PC-3 (cell line): ENCODE measurements at places on chromosomes 6 and 20.
A peak's percentile ranks its signal among the peaks of the same experiment; 100 is the strongest.

DNA sequence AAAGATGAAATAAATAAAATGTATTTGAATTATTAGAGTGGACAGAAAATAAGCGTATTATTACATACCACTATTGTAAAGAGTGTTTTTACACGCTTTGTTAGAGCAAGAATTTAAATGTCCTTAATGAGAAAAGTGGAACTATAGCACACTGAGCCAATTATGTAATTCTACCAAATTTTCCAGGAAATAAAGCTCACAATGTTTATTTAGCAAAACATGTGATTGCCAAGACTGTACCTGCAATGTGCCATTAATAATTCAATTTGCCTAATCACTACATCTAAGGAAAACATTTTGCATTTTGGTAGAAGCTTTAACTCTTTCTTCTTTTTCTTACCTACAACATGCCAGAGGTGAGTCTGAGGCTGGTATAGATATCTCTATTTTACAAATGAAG is 58.7 kb upstream of the PHACTR1 start:
- DNase-seq = no peak

- no peak for DNase-seq
Measured at GRCh38 chr6:162576016-162576415, 151.6 kb downstream of the PRKN start.

GRCh38 chr20:40634891-40635290 is 54.1 kb downstream of the MAFB start:
- no peak for DNase-seq

GRCh38 chr6:3531481-3531880 is 74.6 kb upstream of the SLC22A23 start:
- no peak for DNase-seq

GRCh38 chr6:27293436-27294098 is 18.5 kb downstream of the POM121L2 start:
- DNase-seq = peak; percentile 81

DNA sequence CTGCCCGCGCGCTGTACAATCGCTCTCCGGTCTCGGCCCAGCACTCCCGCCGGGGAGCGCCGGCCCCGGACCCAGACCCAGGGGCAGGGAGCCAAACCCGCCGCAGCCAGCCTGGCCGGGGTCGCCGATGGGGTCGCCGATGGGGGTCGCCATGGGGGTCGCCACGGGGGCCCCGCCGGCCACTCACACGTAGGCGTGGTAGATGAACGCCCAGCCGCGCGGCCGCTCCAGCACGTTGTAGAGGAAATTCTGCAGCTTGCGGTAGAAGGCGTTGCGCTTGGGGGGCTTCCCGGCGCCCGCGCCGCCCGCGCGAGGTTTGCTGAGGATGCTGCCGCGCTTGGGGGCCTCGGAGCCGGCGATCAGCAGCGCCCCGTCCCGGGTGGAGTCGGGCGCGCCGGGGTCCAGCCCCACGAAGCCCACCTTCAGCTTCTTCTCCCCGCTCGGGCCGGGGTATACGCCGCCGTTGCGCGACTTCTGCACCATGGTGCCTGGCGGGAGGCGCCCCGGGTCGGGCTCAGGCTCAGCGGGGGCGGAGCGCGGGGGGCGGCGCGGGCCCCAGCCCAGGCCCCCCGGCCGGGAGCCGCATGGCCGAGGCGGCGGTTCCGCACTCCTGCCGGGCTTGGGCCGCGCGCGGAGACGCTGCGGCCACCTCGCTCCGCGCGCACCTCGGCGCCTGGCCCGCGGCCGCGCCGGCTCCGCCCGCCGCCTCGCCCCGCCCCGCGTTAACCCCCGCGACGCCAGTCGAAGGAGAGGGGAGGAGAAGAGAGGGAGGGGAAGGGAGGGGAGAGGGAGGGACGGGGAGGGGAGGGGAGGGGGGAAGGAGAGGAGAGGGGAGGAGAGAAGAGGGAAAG is at the start of gene KCNQ2:
Gene KCNQ2 (minus strand): TSS at position 675 of the 851 bp plus-strand sequence. CDS start 192 bp downstream, at position 483.
- DNase-seq = no peak

DNA sequence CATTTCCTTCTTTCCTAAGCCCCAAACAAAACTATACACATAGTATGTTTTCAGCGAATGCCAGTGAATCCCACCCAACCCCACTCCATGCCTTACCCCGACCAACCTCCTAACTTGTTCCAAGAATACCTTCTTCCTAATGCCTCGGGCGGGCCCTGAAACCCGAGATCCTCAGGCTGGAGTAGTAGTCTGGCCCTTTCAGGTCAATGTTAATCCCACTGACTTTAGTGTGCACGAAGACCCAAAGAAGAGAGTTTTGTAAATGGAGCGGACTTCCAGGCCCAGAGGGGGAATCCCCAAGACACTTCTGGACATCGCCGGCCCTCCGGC is 394 bp downstream of the YIPF3 start:
- DNase-seq = no peak

- DNase-seq = no peak
Measured at GRCh38 chr6:139082370-139082769, 52.5 kb upstream of the HECA start.

- no peak for DNase-seq
Measured at GRCh38 chr6:45896783-45897441, 118.7 kb downstream of the CLIC5 start.

DNA sequence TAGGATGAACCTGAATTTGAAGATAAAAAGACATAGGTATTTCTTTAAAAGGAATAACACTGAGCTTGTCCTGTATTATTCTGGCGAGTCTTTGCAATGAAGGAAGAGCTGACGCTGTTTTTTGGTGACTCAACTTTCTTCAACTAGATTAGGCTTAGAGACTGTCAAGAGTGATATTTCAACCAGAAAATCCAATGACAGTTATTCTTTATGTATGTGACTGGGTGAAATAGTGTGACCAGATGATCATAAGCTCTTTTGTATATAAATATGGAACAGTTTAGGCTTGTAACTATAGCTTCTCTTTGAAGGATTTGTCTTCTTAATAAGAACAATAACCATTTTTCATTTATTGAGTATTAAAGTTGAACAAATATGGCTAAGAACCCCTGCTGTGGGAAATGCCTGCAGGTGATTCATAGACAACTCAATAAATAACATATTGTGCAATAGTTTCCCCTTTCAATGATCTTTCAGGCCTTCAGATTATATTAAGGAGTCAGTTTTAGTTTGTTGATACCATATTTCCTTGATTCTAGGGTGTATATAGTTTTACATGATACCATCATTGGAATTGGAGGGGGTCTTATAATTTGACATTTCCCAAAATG is 265.6 kb upstream of the JAG1 start:
- peak; percentile 72 for DNase-seq

DNA sequence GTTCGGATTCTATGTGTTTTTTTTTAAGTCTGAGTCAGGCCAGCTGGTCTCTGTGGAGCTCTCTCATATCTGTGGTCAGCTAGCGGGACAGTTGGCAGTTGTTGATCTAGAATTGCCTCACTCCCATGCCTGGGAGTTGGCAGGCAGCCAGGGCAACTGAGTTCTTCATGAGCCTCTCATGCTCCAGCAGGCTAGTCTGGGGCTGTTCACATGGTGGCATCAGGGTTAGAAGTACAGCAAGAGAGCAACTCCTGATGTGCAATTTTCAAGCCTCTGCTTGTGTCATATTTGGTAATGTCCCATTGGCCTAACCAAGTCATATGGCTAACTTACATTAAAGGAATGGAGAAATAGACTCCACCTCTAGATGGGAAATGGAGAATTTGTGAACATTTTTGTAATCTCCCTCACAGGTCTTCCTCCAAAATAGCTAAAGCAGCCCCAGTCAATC is 6.7 kb upstream of the IFT52 start:
- peak; percentile 37 for DNase-seq

DNA sequence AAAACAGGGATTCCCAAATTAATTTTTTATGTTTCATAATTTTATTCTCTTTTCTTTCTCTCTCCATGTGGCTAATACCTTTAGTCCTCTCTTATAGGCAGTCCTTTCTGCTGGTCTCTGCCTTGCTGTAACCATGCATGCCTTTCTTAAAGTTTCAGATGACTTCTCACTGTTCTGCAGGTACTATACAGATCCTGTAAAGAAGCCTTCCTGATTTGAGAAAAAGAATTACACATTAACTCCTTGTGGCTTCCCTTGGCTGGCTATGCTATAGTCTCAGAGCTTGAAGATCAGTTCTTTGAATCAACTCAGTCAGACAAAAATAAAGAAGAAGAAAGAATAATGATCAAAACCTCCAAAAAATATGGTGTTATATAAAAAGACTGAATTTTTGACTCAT is 7.3 kb upstream of the GPR63 start:
- DNase-seq = no peak

GRCh38 chr6:99132026-99132635 is 184.4 kb upstream of the FBXL4 start:
- DNase-seq = no peak

GRCh38 chr6:1670711-1671462 is 61.2 kb downstream of the FOXC1 start:
- DNase-seq = no peak

DNA sequence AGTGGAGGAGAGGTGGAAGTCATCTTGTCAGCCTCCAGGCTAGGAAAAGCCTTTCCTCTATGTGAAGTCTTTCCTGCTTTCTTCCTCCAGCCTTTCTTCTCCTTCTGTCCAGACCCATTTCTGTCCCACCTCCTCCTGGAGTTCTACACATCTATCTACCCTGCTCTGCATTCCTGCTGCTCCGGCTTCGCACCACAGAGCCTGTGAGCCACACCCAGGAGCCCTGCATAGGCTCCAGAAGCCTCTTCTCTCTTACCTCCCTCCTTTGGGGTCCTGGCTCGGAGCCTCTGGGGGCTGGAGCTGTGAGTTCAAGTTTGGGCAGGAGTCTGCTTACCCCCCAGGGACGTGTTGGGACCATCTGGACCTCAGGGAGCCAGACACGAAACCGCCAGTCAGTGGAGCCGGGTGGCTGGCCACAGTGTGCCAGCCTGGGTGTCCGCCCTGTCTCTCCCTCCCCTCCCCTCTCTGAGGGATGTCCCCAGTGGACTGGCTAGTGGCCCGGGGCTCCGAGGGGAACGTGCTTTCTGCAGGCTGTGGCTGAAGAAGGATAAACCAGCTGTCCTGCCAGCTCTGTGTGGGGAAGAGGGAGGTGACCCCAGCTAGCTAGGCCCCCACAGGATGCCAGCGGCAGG is 99.2 kb downstream of the VEGFA start:
- DNase-seq = no peak

- DNase-seq = peak; percentile 94
Measured at GRCh38 chr6:51855310-51856082, 231.9 kb downstream of the PKHD1 start.

DNA sequence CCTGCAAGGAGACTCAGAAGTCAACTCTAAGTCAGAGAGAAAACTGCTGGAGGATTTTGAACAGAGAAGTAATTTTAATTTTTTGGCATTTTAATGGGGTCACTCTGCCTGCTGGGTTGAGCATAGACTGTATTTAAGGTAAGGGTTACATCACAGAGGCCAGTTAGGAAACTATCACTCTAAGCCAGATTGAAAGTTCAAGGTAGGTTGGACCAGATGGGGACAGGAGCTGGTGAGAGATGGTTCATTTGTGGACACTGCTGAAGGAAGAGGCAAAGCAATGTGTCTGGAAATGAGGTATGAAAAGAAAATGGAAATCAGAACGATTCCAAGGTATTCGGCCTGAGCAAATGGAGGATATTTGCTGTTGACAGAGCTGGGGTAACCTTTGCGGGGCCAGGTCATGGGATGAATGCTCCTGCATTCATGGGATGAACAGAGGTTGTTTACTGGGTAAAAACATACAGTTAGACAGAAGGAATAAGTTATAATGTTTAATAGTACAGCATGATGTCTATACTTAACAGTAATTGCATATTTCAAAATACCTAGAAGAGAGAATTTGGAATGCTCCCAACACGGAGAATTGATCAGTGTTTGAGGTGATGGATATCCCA is 26.9 kb downstream of the FRK start:
- no peak for DNase-seq

- no peak for DNase-seq
Measured at GRCh38 chr6:26491604-26492003, 8.5 kb upstream of the BTN1A1 start.

DNA sequence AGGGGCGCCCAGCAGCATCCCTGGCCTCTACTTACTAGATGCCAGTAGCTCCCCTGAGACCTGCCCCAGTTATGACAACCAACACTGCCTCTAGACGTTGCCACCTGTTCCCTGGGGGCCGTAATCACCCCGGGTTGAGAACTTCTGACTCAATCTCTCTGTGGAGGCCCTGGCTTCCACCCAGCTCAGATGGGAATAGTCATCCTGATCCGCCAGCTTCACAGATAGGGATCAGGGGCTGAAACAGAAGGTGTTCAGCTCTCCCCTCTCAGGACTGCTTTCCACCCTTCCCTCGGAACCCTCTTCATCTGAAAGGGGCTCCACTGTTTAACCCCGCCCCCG is 3.3 kb downstream of the CAPN11 start:
- peak; percentile 54 for DNase-seq

DNA sequence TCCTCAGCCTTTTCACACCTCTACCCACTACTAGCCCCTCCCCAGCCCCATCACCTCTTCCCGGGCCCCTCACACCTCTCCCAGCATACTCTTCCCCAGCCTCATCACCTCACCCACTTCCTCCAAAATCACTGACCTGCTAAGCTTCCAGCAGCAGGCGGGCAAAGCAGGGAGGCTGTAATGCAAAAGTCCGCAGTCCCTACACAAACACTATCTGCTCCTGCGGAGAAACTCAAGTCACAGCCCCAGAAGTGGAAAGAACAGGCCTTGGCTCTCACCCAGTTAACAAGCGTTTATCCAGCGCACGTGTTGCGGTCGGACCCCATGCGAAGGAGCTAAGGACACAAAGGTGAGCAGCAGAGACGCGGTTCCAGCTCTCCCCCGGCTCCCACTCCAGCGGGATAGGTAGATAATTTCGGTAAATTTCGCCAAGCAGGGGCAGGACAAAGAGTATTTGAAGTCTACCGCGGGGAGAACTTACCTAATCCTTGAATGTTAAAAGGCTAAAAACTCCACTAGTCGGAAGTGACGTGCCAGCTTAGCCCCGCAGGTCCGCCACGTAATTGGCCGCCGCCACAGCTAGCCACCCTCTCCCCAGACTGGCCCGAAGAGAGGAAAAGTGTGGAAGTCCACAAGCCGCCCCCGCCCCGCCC is 728 bp upstream of the TRIM39 start:
- no peak for DNase-seq

DNA sequence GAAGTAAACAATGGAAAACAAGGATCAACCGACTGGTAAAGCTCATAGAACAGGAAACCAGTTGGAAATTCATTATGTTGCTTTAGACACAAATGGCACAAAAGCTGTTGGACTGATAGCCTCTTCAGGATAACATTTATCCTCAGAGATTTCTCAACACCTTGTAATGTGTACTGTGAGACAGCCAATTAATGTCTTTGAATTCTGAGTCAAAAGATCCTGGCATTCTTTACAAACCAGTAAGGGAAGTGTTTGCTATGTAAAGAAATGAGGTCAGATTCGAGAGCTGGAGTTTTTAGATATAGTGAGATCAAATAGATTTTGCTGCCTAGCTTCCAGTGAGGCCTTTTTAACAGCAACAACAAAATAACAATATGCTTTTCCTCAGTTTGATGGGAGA is 439.2 kb downstream of the C6orf118 start:
- no peak for DNase-seq

GRCh38 chr6:134870677-134871498 is 79.0 kb downstream of the ALDH8A1 start:
- DNase-seq = no peak
